ENCODE measurements at places on chromosomes 6 and 20. TPM values are rescaled to one million over a fixed set of nuclear protein-coding genes. Genes with fewer than 3 reads are reported as not detected.

DNA sequence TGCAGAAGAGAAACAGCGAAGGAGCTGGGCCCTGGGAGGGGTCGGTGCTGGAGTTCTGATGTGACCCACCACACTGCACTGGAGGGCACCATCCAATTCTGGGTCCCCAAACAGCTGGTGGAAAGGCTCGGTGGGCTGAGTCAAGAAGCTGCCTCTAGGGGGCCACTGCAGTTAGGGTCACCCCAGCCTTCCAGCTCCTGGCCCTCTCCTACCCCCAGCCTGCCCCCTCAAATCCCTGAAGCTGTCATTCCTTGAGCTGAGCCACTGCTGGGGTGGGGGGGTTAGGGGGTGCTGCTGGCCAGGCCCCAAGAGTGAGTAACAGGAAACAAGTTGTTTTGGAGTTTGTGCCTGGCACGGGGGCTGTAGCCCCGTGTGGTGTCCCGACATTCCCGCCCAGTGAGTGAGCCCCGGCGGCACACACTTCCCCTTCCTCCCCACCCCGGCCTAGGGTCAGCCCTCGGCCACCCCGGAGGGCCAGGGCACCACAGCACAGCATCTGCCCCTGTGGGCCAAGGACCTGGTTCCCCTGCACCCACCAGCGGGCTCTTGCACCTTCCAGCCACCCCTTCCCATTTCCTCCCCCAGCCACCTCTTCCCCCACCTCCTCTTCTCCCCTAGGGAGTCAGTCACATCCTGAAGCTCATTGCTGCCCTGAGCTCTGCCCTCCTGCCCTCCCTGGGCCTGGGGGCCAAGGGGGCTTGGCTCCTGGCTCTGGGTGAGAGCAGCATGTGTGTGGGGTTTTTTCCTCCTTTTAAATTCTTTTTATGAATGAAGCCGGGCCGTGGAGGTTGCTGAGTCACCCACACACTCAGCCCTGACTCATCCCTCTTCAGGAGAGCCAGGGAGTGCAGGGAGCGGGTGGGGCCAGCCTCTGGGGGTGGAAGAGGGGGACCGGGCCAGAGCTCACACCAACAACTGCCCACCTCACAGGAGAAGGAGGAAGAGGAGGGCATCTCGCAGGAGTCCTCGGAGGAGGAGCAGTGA is 4.6 kb downstream of the SMIM29 start:
- no peaks in the 10 kb centered on the region for H3K27me3 ChIP-seq
- H3K4me3 ChIP-seq, result no peak overlapping the region
- no peak overlapping the region for H3K27ac ChIP-seq
- H3K4me1 ChIP-seq, result peaks cover 3% of the 10 kb centered on the region
- peak; percentile 56 for DNase-seq
- H3K36me3 ChIP-seq, result no peaks in the 10 kb centered on the region

The BPIFB2 gene
- total RNA-seq, result 0.35 TPM

DNA sequence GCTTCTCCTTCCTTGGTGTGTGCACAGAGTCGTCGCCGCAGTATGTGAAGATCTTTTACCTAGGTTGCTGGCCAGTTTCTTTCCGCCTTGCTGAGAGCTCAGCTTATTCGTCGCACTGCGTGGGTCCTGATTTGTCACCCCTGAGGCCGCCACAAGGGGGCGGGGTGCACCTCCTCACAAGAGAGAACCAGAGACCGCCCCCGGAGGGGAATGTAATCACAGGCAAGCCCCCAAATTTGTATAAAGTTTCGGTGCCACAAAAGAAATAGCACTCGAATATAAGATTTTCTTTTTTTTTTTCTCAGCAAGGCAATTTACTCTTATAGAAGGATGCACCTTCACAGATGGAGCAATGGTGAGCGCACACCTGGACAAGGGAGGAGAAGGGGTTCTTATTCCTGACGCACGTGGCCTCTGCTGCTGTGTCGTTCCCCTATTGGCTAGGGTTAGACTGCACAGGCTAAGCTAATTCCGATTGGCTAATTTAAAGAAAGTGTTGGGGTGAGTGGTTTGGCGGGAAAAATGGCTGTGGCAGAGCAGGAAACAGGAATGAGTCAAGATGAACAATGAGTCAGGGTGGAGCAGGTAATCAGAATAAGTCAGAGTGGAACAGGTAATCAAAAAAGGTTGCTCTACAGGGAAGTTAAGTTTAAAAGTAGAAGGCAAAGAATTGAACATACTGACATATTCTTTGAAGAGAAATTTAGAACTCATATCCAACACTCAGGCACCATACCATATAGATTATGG is 19.5 kb downstream of the NCOA3 start:
- H3K27me3 ChIP-seq, result no peaks in the 10 kb centered on the region
- no peak overlapping the region for H3K27ac ChIP-seq

GRCh38 chr6:46879003-46879402 is 42.7 kb downstream of the ADGRF5 start:
- H3K27me3 ChIP-seq, result no peaks in the 10 kb centered on the region
- no peaks in the 10 kb centered on the region for H3K36me3 ChIP-seq
- no peak overlapping the region for H3K4me3 ChIP-seq
- DNase-seq, result no peak
- H3K4me1 ChIP-seq, result no peaks in the 10 kb centered on the region
- no peak overlapping the region for H3K27ac ChIP-seq

DNA sequence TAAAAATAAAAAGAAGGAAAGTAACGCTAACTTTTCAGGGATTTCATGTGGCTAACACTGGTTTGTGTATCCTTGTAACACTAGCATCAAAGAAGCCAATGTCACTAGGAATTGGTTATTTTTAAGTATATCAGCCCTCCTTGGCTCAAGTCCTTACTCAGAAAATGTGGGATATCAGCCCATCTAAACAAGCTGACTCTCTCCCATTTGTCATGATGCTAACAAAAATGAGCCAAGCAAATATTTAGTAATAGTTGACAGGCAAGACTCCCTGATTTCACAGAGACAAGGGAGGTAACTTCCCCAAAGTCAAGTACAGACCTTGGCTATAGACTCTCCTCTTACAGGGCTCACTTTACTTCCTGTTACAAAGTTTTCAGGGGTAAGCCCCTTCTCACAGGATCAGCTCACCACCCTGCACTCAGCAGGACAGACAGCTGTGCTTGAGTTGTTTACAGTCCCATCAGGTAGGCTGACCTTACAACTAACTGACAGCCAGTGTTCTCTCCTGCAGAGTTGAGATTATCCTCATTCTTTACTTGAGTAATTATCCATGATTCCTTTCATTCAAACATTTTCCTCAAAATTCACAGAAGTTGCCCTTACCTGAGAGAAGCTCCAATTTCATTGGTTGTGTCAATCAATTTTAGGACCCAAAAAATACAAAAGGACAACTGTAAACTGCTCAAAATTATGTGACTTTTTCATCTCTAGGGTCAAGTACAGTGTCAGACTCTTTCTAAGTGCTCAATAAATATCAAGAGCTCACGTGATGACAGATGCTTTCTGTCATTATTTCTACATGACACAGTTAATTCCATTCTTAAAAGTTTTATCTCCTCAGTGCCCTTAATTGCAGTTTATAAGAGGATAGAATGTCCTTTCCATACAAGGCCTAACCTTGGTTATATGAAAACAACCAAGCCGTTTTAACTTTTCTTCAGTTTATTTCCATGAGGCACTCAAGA is 38.1 kb upstream of the BMP5 start:
- H3K27me3 ChIP-seq, result no peaks in the 10 kb centered on the region
- no peaks in the 10 kb centered on the region for H3K4me1 ChIP-seq
